Hematopoietic multipotent progenitor cell treated with erythropoietin and hydrocortisone succinate and interleukin-3 and kit ligand, for 15 days (in vitro differentiated cells): ENCODE measurements at places on chromosomes 12 and 14.

DNA sequence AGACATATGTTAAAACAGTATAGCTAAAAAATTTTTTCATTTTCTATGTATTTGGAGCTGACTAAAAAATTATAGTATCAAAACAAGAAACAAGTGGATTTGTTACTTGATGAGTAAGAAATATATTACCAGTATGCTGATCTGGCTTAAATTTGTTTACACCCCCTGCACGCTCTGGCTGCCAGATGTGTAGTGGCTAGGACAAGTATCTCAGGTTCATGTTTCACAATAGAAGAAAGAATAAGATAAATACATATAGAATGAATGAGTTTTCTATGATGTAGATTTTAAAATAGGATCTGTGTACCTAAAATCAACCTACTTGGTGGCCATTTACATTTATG lies 13.1 kb downstream of the NAA30 start:
- DNase-seq: no peak

DNA sequence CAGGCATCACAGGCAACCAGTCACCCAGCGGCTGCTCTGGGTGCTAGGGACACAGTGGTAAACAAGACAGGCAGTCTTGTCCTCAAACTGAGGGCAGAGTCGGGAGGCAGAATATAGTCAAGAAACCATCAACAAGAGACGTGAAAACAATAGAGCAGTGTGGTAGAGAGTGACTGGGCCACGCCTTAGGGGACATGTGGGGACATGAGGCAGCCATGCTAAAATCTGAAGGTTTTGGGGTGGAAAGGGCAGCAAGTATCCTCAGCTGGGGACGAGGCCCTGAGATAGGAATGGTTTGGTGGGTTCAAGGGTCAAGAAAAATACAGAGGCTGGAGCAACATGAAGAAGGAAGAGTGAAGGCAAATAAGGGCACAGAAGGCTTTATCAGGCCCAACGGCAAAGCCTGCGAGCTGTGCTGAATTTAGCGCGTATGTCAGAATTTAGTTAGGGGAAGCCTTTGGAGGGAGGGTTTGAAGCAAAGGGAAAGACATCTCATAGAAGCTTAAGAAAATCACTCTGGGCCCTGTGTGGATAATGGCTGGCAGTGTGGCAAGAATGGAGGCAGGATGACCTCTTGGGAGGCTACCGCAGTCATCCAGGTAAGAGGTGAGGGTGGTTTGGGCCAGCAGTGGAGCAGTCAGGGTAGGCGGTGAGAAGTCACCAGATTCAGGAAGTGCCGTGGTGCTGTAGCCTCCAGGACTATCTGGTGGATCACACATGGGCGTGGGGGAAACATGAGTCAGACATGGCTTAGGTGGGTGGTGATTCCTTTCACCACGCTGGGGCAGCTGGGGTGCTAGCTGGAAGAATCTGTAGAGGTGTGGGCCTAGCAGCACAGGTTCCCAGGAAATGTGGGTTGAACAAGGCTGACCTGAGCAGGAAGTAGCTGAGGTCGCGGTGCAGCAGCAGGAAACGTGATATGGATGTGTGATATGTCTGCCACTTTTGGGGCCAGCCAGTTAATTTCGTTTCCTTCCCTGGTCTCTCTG lies 3.0 kb downstream of the EVL start:
- DNase-seq: peak; percentile 82

- no peak for DNase-seq
Observed at GRCh38 chr12:50129290-50129689, 17.3 kb downstream of the COX14 start.

GRCh38 chr12:129811963-129812362 lies 91.9 kb downstream of the TMEM132D start:
- DNase-seq: no peak

DNA sequence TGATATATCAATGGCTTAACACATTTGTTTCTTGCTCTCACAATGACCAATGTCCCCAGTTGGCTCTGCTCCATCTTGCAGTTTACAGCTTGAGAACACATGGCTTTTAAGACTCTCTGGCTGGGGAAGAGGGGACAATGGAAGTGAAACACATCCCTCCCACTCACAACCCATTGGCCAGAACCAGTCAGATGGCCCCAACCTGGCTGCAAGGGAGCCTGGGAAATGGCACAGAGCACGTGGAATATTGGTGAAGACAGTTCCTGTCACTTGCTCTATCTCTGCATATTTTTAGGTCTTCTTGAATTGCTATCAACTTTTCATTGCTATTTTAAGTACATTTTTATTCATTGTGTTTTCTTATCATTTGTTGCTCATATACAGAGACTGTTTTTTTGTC lies 345.4 kb downstream of the MED13L start:
- no peak for DNase-seq

DNA sequence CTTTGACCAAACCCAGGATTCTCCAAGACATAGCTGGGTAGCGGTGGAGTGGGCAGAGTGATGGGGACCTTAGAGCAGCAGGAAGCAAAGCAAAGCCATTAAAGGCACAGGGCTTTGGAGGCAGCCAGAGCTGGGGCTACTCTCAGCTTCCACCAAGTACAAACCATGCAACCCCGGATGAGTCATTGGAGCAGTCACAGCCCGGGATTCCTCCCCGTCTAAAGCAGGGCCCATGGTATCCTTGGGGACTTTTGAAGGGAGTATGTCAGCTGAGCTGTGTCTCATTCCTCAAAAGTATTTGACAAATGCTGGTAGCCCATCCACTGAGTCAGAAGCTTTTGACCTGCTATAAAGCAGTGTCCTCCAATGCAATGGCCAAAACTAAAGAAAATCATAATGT lies 9.7 kb upstream of the IFI27 start:
- no peak for DNase-seq

DNA sequence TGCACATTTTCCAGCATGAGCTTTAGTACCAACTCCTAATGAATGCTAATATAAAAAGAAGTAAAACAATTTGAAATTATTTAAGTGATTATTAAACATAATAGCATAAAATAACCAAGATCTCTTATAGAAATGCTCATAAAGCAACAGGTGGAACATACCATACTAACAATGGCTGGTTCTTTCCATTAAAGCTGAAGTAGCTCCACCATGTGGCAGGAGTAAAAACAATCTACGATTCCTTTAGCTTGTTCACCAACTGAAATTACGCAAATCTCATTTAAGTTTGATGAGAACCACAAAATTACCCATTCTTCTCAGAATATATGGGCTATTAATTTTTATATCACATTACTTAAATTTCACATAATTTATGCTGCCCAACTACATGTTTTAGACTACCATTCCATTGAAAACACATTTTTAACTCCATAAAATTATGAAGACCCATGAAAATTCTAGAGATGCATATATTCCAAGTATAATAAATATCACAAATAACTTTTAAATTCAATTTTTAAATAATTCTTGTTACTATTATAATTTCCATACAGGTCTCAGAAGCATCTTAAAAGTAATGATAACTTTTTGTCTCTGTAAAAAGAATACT lies 213.6 kb downstream of the DAD1 start:
- no peak for DNase-seq

DNA sequence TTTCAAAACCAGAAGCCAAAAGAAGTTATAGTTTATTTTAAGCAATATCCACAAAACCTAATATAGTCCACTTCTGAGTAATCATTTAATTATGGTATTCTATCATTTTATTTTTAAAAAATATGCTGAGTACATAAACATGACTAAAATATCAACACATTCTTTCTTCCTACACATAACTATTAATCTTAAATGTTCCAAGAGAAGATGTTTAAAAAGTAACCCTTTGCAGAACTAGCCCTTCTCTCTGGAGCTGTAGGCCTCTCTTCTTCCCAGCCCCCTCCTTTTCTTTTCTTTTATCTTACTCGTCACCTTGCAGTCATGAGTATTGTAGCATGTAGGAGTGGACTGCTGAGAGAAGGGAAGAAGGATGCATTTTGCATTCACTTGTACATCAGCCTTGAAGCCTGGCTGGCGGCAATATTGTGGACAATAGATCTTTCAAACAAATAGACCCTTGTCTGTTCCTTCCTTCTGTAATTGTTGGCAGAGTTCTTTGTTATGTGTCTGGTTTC lies 941.9 kb downstream of the NRXN3 start:
- DNase-seq: no peak

DNA sequence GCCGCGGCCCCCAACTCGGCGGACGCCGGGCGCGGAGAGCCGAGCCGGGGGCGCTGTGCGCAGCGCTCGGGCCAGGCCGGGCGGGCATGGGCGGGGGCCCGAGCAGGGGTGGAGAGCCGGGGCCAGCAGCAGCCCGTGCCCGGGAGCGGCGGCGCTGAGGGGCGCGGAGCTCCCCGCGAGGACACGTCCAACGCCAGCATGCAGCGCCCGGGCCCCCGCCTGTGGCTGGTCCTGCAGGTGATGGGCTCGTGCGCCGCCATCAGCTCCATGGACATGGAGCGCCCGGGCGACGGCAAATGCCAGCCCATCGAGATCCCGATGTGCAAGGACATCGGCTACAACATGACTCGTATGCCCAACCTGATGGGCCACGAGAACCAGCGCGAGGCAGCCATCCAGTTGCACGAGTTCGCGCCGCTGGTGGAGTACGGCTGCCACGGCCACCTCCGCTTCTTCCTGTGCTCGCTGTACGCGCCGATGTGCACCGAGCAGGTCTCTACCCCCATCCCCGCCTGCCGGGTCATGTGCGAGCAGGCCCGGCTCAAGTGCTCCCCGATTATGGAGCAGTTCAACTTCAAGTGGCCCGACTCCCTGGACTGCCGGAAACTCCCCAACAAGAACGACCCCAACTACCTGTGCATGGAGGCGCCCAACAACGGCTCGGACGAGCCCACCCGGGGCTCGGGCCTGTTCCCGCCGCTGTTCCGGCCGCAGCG lies 639 bp downstream of the FZD10 start:
- DNase-seq: no peak

DNA sequence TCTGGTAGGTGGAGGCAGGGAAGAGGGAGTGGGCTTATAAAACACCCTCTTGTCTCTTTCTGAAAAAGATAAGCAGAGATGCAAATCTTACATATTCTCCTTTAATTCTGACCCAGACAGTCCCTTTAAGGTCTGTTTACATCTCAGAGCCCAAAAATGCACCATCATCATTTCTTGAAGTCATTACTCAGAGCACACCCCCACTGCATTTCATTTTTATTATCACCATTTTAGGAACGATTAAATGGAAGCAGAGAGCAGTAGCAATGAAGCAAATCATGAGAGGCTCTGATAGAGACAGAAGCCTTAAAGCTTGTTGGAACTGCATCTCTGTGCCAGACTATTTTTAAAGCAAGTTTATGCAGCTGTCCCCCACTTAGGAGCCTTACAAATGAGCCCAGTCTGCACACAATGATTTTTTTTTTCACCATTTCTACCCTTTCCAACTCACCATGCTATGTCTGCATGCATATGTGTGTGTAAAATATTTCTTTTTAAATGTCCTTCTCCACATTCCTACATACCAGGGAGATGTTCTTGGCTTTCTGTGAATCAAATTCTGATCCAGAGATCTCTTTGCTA lies 311.0 kb downstream of the GRIN2B start:
- no peak for DNase-seq

DNA sequence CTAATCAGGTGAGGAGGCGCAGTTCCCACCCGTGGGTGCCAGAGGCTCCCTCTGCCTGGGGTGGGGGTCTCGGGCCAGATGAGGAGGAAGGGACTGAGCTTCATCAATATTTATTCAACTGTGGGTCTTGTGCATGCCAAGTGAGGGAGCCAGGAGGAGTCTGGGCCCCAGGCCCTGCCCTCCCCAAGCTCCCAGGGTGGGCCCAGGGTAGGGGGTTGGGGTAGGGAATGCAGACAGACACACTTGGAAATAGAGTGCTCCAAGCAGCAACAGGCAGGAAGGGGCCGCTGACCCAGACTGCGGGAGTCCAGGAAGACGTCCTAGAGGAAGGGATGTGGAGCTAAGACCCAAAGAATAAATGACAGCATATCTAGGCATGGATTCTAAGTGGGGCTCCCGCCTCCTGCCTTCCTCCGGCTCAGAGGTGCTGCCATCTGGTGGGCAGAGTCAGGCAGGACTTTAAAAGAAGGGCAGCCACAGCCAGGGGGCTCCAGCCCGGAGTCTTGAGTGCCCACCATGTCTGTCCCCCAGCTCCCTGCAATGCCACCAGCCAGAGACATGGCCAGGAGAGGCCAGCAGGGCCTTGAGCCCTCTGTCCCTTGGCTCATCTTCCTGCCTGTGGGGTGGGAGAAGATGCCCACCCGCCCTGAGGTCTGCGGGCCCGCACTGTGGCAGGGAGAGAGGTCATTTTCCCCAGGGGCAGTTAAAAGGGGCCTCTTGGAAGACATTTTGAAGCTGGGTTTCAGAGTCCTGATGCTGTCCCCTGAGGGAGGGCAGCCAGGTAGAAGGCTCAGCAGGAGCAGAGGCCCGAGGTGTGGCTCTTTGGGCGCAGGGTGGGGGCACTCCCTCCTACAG lies 70.1 kb downstream of the PHETA1 start:
- DNase-seq: peak; percentile 9
